NCI-H187 treated with DMSO at 0.1 percent for 48 hours (cell line): ENCODE measurements at places on chromosomes 3 and 15.

DNA sequence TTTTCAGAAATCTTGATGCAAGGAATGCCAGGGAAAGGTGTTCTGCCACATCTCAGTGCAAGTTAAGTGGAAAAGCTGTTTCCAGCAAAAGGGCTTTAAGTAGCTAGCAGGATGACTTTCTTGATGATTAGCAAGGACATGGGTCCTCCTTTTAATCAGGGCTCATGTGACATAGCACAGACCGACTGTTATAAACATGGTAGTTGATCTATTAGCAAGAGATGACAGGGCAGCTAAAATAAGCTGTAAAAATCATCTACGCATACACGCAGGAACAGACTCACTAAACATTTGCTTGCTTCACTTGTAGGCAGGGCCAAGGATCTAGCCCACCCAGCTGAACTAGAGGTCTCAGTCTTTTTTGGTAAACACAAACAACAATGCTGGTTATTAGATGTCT lies 69.0 kb downstream of the GOLIM4 start:
- no peak for DNase-seq

DNA sequence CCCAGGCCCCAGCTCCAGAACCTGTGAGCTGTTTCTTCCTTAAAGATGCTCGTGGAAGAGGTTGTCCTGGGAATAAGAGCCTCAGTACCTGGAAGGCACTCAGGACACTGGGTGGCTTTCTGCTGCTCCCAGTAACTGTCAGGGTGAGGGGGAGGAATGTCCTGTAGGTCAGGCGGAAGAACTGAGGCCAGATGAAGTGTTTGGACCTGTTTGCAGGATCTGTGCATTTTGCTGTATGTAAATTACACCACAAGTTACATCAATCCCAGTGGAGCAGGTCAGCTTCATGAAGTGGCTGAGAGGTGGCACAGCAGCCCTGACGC lies 27.1 kb downstream of the HDAC11 start:
- DNase-seq, result no peak

DNA sequence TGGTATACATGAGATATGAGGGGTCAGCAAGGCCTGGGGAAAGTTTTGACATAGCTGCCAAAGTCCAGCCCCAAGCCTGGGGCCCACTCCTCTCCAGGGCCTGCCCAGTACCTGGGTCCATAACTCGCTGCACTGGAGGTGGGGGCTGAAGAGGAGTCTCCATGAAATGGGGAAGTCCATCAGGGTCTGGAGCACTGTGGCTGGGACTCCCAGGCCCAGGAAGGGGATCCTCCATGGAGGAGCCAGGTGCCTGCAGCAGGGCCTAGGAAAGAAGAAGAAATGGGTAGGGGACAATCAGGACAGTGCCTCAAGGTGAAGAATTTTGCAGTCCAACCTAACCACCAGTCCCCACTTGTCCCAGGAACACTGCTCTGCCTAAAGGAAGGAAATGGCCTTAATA lies 8.2 kb downstream of the GORASP1 start:
- no peak for DNase-seq

GRCh38 chr3:71245971-71246880 lies 337.3 kb downstream of the FOXP1 start:
- no peak for DNase-seq

DNA sequence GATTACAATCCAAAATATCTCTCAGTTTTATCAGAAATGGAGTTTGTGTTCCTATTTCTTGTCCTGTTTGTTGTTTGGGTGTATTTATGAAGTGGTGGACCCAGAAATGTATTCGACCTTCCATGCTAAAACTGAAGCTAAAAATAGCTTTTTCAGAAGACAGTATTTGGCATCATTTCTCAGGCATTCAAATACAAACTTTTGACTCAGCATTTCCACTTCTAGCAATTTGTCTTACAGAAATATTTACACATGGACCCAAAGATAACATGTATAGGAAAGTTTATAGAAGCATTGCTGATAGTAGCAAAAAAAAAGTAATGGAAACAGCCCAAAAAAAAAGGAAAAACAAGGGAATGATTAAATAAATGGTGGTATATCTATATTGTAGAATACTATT lies 156.3 kb downstream of the HCN4 start:
- no peak for DNase-seq
